ENCODE measurements at places on chromosomes 4 and X.

GRCh38 chr4:182142176-182143085 is 100.8 kb upstream of the TENM3 start:
- no peak for DNase-seq

- no peak for DNase-seq
Observed at GRCh38 chrX:134174273-134174660, 62.7 kb upstream of the CCDC160 start.

GRCh38 chr4:70778888-70779422 is 57.2 kb downstream of the RUFY3 start:
- peak; percentile 55 for DNase-seq

GRCh38 chr4:181476508-181476890 is 766.7 kb upstream of the TENM3 start:
- DNase-seq, result no peak

DNA sequence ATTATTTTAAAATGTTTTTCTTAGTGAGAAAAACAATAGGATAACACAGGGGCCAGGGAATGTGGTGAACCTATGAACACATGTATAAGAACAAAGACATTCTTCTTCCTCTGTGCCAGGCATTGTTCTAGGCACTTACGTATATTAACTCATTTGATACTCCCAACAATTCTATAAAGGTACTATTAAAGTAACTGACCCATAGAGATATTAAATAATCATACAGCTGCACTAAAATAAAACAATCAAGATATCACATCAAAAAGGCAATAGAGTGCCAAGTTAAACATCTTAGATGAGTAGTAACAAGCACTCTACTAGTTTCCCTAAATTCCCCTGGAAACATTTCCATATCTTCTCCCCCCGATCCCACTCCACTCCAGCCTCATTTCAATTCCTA is 33.4 kb downstream of the SLC39A8 start:
- DNase-seq, result no peak

DNA sequence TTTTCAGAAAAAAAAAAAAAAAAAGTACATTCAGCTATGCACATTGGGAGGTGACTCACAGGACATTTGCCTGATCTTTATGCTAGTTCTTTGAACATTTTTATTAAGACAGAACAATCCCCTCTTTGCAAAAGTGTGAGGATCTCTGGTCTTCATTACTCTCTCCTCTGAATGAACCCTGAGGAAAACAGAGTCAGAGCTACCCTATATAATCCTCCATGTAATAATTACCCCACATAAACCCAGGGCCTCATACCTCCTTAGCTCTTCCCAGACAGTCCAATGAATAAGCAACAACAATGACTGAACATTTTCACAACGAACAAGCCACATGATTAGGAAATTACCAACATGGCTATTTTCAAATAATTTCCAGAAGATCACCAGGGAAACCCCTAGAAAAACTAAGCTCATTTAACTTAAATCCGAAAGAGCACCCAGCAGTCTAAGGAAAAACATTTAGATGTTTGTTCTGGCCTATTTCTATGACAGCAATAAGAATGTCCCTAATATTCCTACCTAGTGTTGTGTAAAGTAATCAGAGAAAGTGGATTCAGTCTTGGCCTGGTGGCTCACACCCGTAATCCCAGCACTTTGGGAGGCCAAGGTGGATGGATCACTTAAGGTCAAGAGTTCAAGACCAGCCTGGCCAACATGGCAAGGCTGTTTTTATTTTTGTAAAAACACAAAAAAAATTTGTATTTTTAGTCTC is 37.8 kb downstream of the TBC1D9 start:
- no peak for DNase-seq

DNA sequence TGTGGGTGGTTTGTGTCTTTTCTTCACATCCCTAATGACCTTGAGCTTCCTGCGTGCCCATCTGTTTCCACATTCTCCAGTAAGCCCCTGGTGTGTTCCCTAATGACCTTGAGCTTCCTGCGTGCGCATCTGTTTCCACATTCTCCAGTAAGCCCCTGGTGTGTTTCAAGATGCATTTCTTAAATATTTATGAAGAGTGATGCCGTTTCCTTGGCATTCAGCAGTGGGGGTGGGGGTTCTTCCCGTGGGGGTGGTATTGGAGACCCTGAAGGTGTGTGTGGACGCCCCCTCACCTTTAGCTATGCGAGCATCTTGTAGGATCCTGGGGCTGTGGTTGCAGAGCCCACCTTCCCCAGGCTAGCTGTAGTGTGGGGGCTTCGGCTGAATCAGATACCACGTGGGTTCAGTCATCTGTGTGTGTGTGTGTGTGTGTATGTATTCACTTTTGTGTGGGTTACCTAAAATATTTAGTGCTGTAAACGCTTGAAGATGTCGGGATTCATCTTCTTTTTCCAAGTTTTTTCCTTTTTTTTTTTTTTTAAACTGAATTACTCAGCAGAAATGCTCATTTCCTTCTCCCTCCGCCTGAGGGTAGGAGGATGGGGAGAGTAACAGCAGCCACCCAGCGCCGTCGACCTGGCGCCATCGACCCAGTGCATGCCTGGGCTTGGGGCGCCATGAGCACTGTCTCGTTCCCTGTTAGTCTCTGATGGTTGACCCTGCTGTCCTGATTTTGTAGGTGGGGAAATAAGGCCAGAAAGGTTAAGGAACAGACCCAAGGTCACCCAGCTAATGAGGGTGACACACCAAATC is 9.9 kb downstream of the NSG1 start:
- DNase-seq, result peak; percentile 46

- DNase-seq, result no peak
Observed at GRCh38 chr4:89263265-89263664, 44.3 kb downstream of the GPRIN3 start.

GRCh38 chr4:35695421-35695820 is 548.9 kb downstream of the ARAP2 start:
- DNase-seq, result no peak

GRCh38 chrX:123647244-123647643 is 85.6 kb downstream of the THOC2 start:
- DNase-seq, result no peak

DNA sequence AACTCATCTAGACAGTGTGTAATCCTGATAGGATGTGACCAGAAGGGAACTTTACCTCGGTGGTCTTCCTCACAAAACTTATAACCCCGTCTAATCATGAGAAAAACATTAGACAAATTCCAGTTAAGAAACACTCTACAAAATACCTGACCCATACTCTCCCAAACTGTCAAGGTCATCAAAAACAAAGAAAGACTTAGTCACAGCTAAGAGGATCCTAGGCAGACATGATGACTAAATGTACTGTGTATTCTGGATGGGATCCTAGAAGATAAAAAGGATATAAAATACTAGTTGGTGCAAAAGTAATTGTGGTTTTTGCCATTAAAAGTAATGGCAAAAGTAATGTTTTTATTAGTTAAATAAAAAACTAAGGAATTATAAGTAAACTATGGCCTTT is 81.6 kb downstream of the DTHD1 start:
- DNase-seq, result no peak

DNA sequence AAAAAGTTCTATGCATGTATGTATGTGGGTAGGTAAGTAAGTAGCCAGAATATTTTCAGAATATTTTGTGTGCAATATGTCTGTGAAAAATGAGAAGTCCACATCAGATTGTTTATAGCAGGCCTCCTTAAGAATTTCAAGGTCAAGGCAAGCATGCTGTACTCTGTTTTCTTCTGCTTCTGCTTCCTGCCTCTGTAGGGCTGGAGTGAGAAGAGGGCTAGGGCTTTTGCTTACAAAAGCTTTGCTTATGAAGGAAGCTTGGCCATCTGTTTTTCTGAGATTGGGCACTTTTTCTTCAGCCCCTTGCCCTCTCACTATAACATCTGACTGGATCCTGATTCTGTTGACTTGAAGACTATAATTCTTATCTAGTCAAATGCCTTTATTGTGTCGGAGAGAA is 150.4 kb downstream of the EMCN start:
- peak; percentile 21 for DNase-seq

- no peak for DNase-seq
Observed at GRCh38 chrX:56746996-56747395, 18.0 kb downstream of the NBDY start.

DNA sequence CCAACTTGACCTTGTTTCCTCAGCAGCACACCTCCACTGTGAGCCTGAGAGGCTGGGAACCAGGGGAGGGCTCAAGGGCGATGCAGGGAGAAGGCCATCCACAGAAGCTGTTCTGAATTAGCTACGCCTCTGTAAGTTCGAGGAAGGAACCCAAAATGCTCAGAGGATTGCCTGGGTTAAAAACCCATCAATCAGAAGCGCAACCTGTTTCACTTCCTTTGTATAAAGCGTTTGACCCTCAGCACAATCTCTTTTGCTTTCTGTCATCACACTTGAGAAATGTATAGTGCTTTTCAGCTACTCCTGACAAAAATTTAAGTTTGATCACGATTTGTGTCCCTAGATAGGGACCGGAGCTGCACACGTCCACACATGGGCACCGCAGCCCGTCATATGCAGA is 48.0 kb upstream of the MAP3K15 start:
- no peak for DNase-seq

- DNase-seq, result no peak
Observed at GRCh38 chrX:78945186-78945912, at the start of gene P2RY10. Gene P2RY10, plus strand, starts transcription at chrX:78945391. Its CDS starts 15,130 bp downstream, at chrX:78960521.

DNA sequence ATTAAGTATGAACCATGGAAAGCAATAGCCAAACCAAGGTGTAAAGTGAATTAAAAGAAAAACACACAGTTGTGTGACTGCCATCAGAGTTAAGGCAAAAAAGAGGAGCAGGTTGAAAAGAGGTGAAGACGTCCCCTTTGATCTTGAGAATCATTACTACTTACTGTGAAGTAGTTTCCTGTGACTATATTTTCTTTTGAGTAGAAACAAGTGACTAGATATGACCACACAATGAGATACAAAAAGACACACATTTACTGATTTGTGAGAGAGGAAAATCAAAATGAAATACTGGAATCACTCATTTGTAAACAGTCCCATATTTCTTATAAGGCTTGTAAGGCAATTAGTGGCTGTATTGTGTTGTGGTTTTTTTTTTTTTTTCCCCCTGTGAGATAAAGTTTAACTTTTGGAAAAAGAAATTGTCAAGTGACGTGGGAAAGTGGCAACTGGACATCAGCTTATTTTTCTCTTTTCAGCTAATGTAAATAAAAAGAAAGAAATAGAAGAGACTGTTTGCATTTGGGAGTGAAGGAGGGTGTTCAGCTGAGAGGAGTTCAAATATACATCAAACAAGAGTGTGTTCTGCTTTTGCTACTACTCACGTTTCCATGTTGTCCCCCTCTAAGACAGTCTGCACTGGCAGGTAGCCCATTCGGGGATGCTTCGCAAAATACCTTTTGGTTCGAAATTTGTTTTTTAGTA is 106.4 kb upstream of the FTHL17 start:
- DNase-seq, result no peak

GRCh38 chrX:7111518-7111917 is 36.0 kb upstream of the STS start:
- no peak for DNase-seq
